ENCODE measurements at places on chromosomes 7 and 10.

- no peak for DNase-seq
Observed at GRCh38 chr10:123478116-123478515, 188.0 kb upstream of the GPR26 start.

DNA sequence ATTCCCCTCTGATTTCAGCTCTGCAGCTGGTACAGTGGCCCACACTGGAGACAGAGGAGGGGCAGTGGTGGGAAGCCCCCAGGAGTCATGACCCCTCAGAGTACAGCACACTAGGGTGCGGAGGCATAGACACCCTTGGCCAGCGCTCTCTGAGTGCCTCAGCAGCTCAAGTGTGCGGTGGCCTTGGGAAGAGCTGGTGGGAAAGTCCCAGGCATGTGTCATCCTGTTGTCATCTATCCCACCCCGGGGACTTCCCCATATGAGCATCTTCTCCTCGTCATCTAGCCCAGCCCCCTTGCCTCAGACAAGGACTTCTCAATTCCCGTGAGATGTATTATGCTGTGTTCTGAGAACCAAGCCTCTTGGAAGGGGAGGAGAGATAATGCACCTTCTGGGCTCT, 15.6 kb upstream of the PPIF start:
- DNase-seq: no peak

DNA sequence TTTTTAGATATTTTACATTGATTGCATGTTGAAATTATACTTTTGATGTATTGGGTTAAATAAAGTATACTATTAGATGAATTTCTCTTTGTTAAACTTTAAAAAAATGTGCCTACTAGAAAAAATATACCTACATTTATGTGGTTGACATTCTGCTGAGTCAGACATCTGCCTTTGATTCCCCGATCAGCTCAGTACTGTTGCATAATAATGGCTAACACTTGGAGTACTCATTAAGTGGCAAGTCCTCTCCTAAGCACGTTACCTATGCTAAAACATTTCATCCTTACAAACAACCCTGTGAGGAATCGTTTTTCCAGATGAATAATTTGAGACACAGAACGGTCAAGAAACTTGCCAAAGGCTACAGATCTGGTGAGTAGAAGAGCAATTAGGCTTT, 14.0 kb upstream of the SEM1 start:
- DNase-seq: no peak

GRCh38 chr7:2675256-2675764, 12.7 kb upstream of the AMZ1 start:
- no peak for DNase-seq
